ENCODE measurements at places on chromosomes 11 and 22. TPM values are rescaled to one million over a fixed set of nuclear protein-coding genes. Genes with fewer than 3 reads are reported as not detected.

Gene MS4A3
- not detected for polyA plus RNA-seq

GRCh38 chr22:44479662-44480061, 18.4 kb downstream of the RTL6 start:
- no peak for DNase-seq

GRCh38 chr11:93757924-93758865, 16.7 kb downstream of the C11orf54 start:
- no peak for DNase-seq

Gene TREH
- 1.2 TPM for polyA plus RNA-seq

Gene TSSK2
- 0.09 TPM for polyA plus RNA-seq

DNA sequence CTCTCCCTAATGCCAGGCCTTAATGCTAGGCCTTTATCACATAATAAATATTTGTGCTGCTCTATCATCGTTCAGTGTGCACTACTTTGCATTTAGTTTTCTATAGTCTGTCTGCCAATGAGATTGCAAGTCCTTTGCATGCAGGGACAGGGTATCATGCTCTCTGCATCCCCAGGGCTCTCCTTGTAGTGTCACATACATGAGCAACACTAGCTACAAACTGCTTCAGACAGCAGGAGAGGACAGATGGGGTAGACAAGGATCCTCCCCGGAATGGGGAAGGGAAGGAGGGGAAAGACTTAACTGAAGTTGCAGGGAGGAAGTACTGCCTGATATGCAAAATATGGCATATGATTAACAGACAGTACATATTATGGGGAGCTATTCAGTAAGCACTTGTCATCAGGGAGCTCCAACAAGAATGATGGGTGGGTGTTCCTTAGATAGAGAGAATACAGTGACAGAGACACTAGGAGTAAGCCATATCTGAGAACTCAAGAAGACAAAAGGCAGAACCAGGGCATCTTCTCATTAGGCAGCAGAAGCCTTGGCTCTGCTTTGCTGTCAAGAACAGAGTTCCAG, 42.8 kb downstream of the ZNF202 start:
- no peak for DNase-seq

Gene MYRF
- polyA plus RNA-seq, result 0.70 TPM
